A549 treated with Mapracorat at 1 μM for 4 hours (cell line): ENCODE measurements at places on chromosomes 5 and 9. TPM values are rescaled to one million over a fixed set of nuclear protein-coding genes. Genes with fewer than 3 reads are reported as not detected.

The FOXD4L5 gene
- 0.05 TPM in 1 of 5 replicates, not detected in the others for total RNA-seq

The GOLPH3 gene
- 63.2 to 75.3 TPM (median 73.6 TPM) in 5 replicates for total RNA-seq

The BSPRY gene
- total RNA-seq = 0.15 TPM in 1 of 5 replicates, not detected in the others

The PDE6A gene
- total RNA-seq = 0.20 to 0.43 TPM (median 0.25 TPM) in 5 replicates

The PFN3 gene
- not detected in 5 replicates for total RNA-seq

The FGF18 gene
- 1.2 to 1.5 TPM (median 1.2 TPM) in 5 replicates for total RNA-seq
